ENCODE measurements at places on chromosomes 5 and 9.

- DNase-seq = no peak
These were observed 239.9 kb upstream of the PAPPA start for GRCh38 chr9:115913696-115914095.

- DNase-seq = no peak
These were observed 563 bp downstream of the SNAPC4 start for GRCh38 chr9:136399176-136400037.

GRCh38 chr5:156273325-156273724, 53.6 kb upstream of the SGCD start:
- DNase-seq = no peak

DNA sequence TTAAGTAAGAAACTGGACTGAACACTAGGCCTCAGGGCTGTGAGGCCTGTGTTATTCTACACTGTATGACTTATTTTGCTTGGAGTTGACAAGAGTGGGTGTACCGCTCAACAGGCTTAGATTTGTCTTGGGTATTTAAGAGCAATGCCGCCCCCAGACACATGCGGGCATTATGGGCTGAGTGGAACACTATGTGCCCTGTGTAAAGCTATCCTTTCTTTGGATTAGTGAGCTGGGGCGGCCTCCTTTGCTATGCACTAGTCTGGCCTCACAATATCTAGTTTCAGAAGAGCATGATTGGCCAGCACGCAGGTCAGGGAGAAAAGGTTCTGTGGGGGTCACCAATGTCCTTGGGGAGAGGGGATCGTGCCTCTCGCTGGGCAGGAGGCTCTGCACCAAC, 206.3 kb upstream of the GDNF start:
- DNase-seq = no peak

DNA sequence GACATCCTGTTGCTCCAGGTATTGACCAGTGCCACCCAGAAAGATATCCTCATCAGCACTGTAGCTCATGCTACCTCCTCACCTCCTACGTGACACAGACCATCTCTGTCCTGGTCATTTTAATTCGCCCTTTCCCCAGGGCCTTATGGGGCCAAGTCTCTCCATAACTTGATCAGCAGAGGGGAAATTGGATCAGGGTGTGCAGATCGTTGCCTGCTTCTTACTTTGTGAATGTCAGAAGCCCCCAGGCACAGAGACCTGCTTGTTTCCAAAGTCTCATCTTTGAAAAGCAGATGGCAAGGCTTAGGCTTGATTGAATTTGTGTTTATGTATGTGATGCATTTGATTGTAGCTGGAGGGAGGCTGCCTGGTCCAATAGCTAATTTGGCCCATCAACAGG, 8.8 kb upstream of the DBH start:
- no peak for DNase-seq

DNA sequence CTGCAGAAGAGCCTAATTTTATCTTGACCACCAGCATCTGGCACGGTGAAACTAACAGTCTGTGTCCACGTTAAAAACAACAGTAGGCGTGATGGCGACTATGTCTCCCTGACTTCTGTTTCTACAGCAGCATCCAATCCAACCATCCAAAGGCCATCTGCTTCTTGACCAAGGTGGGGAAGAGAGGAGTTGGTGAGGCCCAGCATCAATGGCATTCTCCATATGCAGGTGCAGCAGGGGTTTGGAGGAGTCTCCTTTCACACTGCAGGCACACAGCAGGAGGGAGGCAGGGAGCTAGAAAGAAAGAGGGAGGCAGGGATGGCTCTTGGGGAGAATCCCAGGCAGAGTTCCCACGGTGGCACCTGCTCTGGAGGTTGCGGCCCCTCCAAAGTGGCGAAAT, 27.0 kb downstream of the MGAT1 start:
- no peak for DNase-seq
